ENCODE measurements at places on chromosomes 4 and X. TPM values are rescaled to one million over a fixed set of nuclear protein-coding genes. Genes with fewer than 3 reads are reported as not detected.
A peak's percentile ranks its signal among the peaks of the same experiment; 100 is the strongest.

GRCh38 chrX:19549838-19550237, 34.5 kb upstream of the MAP3K15 start:
- peak overlapping the region; percentile 84 for H3K27ac ChIP-seq
- peak; percentile 62 for DNase-seq
- no peaks in the 10 kb centered on the region for H3K27me3 ChIP-seq
- H3K36me3 ChIP-seq = peaks cover 27% of the 10 kb centered on the region
- peak overlapping the region; percentile 52 for H3K4me3 ChIP-seq

PDLIM3 gene
- not detected for total RNA-seq

- peaks cover 8% of the 10 kb centered on the region for H3K4me1 ChIP-seq
- no peak overlapping the region for H3K27ac ChIP-seq
- no peak overlapping the region for H3K4me3 ChIP-seq
- H3K36me3 ChIP-seq = peaks cover 18% of the 10 kb centered on the region
These were observed 25.1 kb downstream of the XIAP start for GRCh38 chrX:123884809-123885408.

HCFC1 gene
- total RNA-seq = 136 TPM

DNA sequence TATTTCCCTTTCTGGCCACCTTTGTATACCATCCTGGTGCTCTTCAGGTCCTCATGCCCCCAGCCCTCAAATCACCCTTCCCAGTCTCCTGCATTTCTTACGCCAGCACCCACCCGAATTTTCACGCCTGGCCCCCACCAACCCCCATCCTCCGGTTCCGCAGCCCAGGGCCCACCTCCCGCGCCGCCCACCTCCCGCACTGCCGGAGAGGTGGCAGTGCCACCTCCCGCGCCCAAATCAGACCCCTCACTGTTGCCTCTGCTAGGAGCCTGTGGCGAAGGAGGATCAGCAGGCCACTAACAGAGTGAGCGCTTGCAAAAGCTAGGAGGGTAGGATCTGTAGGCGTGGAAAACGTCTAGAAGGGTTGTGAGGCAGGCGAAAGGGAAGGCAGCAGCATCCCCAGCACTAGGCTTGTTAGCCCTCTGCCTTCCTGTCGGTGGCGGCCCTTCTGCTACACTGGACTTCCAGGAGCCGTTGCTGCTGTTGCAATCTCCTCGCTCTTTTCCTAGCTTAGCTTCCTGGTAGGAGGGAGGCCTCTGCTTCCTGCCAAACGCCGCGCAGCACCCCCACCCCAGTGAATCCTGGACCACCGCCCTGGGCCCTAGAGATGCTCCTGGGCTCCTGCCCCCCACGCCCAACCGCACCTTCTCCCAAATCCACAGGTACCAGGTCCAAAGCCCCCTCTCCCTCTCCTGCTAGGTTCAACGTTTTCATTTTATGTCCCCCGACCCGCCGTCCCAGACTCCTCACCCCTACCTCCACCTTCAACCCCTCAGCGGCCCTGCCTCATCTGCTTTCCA, 51.0 kb downstream of the SPIN2B start:
- H3K27ac ChIP-seq = no peak overlapping the region
- no peaks in the 10 kb centered on the region for H3K36me3 ChIP-seq
- H3K4me1 ChIP-seq = no peaks in the 10 kb centered on the region
- no peak overlapping the region for H3K4me3 ChIP-seq
- H3K27me3 ChIP-seq = no peaks in the 10 kb centered on the region
- no peak for DNase-seq

DNA sequence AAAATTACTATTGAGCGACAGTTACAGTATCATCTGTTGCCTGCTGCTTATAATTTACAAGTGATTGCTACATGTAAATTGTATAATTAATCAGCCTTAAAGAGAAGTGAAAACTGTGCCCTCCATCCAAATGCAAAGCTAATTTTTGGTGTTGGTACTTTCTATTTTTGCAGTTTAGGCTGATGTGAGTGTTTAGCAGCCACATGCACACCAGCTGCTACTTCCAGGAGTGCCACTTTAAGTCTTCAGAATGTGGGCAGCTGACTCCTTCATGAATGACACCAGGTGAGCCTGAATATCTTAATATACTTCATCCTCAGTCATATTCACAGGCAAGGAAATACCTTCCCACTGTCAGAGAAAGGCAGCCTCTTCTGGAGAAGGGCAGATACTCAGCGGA, 149.8 kb upstream of the RASGEF1B start:
- DNase-seq = no peak
- H3K27me3 ChIP-seq = peaks cover 3% of the 10 kb centered on the region
- no peaks in the 10 kb centered on the region for H3K4me1 ChIP-seq
- no peak overlapping the region for H3K27ac ChIP-seq

- H3K4me1 ChIP-seq = peaks cover 4% of the 10 kb centered on the region
- no peak overlapping the region for H3K27ac ChIP-seq
- H3K36me3 ChIP-seq = no peaks in the 10 kb centered on the region
- DNase-seq = no peak
These were observed 32.4 kb upstream of the CCNG2 start for GRCh38 chr4:77124576-77124975.

GRCh38 chr4:112594993-112595392, 41.7 kb downstream of the ZGRF1 start:
- no peak overlapping the region for H3K27ac ChIP-seq
- H3K4me3 ChIP-seq = no peak overlapping the region
- H3K4me1 ChIP-seq = no peaks in the 10 kb centered on the region
- H3K27me3 ChIP-seq = no peaks in the 10 kb centered on the region
- no peak for DNase-seq
- H3K36me3 ChIP-seq = peaks cover 27% of the 10 kb centered on the region

Data from activated CD8-positive, alpha-beta memory T cell treated with anti-CD3 and anti-CD28 coated beads, Interleukin-2, amount 10 ng/mL, durations not matched to agents 7 days and 5 days (primary cell).